Left ventricle myocardium inferior (tissue), 1 donor: ENCODE measurements at places on chromosomes 16 and 17. TPM values are rescaled to one million over a fixed set of nuclear protein-coding genes. Genes with fewer than 3 reads are reported as not detected.

TEKT1 gene
- not detected for total RNA-seq

MMP28 gene
- 3.0 TPM for total RNA-seq

DNA sequence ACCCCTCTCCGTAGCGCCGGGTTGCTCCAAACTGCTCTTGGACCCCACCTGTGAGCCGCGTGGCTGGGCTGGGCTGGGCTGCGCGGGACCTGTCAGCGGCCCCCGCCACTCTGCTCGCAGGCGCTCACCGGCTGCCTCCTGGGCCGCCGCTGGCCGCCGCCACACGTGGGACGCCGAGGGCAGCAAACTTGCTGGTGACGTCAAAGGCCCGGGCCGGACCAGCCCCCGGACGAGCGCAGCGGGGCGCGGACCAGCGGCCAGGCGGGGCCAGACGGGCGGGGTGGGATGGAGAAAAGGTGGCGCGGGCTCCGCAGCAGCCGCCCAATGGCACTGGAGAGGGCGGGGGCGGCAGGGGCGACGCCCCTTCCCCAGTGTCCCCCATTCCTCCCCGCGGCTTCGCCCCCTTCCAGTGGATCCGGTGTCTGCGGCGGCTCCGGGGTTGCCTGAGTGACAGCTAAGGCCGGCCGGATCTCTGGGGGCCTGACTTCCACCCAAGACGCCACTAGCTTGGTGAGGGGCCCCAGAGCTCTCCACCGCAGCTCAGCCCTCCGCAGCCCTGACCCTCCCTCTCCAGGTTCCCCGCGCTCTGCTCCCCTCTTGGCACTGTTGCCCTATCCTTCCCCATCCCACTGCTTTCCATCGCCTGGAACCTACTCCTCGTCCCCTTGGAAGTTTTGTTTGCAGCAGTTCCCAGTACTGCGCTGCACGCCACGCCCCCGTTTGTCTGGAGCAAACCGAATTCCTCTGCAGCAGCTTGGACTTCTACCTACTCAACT lies at the start of gene HS3ST3A1:
Gene HS3ST3A1, minus strand, starts transcription at position 154 of the 776 bp plus-strand sequence. CDS start 800 bp downstream, outside the sequence.
- DNase-seq: peak; percentile 33

GRCh38 chr16:66427036-66427860 lies at the start of gene BEAN1:
TSS of gene BEAN1 (plus strand) at chr16:66427295. CDS start at chr16:66437677, 10,382 bp downstream.
- peak; percentile 36 for DNase-seq

DNA sequence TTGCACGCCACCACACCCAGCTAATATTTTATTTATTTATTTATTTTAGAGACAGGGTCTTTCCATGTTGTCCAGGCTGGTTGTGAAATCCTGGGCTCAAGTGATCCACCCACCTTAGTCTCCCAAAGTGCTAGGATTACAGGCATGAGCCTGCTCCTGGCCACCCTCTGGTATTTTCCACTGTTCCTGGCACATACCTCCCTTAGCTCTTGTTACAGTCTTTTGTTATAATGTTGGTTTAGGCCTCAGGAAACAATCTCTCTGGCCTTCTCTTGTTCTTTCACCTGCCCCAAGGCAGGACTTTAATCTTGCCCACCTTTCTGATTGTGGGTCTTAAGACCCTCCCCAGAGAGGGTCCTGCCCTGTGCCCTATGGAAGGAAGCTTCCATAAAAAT lies 3.6 kb upstream of the CYTH1 start:
- no peak for DNase-seq

- no peak for DNase-seq
These were observed 225.9 kb upstream of the IRX3 start for GRCh38 chr16:54512467-54512995.
